ENCODE measurements at places on chromosomes 2 and 18.

DNA sequence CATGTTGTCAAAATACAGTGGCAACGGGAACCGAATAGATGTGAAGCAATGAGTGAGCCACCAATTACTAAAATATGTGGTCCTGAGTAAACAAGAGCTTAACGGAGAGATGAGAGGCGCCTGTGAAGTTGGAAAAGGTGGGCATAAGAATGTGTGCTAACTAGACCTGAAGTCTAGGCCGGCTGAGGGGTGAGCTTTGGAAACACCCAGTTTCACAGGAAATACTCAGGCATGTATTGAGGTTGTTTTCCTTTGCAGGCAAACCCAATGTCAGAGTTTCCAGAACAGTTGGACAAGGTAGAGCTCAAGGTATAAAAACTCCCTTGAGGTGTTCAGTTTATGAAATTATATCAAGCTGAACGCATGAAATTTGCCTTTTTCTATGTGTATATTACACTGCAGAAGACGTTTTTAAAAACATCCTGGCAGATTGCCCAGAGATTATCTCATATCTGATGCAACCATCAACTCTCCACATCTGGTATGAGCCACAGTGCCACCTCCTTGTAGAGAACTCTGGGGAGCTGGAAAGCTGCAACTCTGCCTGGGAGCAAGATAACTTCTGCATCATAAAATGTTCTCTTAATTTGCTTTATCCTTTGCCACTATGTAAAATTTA is 3.9 kb upstream of the WDSUB1 start:
- DNase-seq = peak; percentile 55

DNA sequence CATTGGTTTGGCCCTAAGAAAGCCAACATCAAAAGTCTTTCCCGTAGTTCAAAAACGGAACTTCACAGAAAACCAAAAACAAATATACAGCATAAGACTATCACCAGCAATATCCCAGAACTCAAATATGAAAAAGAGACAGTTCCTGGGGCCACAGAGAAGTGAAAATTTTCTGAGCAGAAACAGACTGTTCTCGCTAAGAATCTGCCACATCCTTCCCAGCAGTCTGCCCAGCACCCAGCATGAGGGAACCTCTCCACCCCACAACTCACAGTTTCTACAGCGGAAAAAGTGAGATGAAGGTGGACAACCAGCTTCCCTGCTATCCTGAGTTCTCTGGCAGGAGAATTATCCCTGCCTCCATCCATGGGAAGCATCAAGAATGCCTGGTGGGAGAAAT is 26.7 kb upstream of the TMEM163 start:
- DNase-seq = no peak

- DNase-seq = no peak
These were observed 152.2 kb downstream of the ALPK2 start for GRCh38 chr18:58476516-58477256.

GRCh38 chr2:180474716-180475115 is 467.6 kb upstream of the CWC22 start:
- DNase-seq = no peak

DNA sequence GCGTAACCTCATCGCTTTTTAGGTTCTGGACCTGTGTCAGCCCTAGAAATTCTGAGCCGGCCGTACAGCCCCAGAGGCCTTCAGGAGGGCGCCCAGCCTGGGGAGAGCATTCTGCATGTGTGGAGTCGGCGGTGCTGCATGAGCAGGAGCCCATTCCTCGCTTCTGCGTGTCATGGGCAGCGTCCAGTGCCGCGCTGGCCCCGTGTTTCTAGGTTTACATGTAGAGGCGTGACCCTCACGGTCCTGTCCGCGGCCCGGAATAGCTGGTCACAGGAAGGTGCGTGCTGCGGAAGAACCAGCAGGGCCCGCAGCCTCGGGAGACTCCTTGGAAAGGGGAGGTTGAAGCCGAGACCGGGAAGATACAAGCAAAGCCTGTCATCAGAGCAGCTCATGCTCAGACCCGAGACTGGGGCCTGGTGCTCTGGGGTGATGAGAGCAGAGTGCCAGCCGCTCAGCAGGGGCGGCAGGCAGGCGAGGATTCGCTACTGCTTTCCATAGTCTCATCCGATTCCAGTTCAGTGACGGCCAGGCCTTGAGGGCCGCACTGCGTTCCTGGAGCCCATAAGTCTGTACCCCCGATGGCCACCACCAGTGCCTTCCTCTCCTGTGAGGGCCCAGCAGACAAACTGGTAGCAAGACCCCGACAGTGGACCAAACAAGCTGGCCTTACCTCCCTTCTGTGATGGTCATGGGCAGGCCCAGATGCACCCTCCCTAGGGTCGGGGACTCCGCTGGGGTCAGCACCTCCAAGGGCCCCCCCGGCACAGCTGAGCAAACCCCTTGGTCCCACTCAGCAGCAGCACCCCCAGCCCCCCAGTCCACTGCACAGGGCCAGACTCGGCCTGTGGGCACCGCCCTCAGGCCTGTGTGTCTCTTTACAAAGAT is 15.6 kb upstream of the NFATC1 start:
- no peak for DNase-seq

DNA sequence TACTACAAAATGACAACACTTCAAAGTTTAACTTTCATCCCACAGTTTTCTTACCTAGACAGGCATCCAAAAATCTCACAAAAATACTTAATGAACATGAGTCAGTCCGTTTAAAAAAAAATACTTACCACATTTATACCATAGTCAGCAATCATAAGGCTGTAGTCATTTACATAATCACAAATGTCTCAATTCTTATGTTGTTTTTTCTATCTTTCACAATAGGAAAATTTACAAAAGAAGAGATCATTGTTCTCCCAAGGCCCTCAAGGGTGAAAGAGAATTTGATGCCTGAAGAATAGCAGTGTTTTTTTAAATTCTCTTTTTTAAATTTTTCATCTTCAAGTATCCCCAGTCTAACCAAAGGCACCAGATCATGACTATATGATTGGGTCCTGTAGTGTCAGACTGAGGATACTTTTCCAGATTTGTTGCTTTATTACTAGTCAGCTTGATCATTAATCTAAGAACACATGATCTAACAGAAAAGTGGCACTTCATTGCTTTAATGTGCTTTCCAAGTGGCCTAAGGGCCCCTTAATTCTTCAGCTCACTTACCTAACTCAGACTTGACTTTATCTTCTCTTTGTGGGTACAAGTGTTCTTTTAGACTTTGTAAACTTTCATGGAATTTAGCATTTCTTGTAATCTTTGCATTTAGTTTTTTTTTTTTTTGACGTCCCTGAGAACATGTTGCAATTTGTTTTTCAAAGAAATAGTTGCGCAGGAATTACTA is 4.7 kb downstream of the SCYGR5 start:
- DNase-seq = no peak

GRCh38 chr2:95334916-95335641 is 37.9 kb downstream of the KCNIP3 start:
- DNase-seq = no peak

GRCh38 chr2:230472621-230473018 is 56.6 kb downstream of the SP100 start:
- peak; percentile 2 for DNase-seq

GRCh38 chr2:216287251-216287650 is 85.0 kb downstream of the MARCHF4 start:
- DNase-seq = no peak

- peak; percentile 83 for DNase-seq
These were observed 149.5 kb downstream of the CCBE1 start for GRCh38 chr18:59547581-59548182.

GRCh38 chr2:154836632-154837031 is 138.1 kb downstream of the KCNJ3 start:
- no peak for DNase-seq

All from AG04449 (cell line).